AG10803 (cell line): ENCODE measurements at places on chromosomes 12 and 14.
A peak's percentile ranks its signal among the peaks of the same experiment; 100 is the strongest.

DNA sequence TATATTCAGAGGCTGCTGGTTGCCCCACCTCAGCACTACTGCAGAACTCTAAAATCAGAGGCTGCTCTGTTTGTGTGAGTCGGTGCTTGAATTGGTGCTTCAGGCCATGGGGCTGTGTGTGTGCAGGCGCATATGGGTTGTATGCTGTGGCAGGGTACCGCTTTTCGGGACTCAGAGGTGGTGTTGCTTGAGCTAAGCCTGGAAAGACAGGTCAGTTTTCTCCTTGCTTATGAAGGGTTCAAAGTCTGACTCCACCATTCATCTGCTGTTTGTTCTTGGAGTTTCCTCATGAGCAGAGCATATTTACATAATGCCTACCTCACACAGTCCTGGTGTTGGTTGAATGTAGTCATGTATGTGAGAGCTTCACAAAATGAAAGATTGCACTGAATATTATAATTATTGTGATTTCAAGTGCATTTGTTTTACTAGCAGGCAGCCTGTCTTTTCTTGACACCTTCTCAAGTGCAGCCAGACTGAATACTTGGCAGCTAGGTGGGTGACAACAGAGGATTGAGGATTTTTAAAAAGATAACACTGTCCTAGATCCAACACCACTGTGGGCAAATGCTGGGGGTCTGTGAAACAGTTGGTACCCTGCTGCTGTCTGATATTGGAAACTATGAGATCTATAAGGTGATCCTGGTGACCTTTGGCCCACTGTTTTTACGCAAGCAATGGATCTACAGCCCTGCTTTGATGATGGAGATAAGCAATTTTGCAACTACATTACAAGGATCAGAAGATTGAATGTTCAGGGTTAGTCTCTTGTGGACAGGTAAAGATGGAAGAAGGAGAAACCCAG, 1.0 kb upstream of the ANG start:
- DNase-seq, result no peak

DNA sequence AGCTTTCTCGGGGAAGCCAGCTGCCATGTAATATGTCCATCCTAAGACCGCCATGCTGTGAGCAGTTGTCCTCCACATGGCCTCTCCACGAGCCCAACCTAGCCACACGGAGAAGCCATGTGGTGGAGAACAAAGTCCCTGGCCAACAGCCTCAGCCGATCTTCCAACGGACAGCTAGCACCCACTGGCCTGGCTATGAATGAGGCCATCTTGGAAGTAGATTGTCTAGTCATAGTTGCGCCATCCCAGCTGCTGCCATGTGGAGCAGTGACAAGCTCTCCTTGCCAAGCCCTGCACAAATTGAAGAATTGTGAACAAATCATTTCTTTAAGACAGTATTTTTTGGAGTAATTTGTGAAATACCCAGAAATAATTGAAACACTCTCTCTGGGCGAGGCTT, 49.3 kb upstream of the USP44 start:
- peak; percentile 25 for DNase-seq

DNA sequence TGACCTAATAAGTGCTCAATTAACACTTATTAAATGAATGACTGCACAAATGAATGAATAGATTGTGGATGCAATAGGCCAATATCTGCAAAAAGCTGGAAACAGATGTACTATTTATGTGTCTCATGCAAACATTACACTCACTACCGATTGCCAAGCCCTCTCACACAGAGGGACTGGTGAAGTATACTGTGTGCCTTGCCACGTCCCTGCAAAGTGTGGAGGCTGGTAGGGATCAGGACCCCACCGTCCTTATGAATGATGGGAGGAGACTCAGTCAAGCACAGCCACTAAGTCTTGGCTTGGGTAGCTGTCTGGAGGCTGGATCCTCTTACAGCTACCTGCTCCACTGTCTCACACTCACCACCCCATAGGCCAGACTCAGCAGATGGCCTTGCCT, 3.9 kb upstream of the TUNAR start:
- no peak for DNase-seq

DNA sequence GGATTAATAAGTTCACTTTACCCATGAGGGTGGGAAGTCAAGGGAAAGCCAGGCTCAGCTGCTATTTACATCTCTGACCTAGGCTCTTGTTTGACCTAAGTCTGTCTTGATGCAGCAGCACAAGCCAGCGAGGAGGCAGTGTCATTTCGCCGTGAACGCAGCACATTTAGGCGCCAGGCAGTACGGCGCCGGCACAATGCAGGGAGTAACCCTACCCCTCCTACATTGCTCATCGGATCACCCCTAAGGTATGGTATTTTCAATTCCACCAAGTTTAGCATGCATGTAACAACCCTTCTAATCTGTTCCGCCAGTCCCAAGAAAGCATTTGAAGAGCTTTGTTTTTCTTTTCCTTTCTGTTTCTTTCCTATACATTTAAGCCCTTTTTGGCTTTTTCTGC, 81.2 kb downstream of the PCNX1 start:
- no peak for DNase-seq

DNA sequence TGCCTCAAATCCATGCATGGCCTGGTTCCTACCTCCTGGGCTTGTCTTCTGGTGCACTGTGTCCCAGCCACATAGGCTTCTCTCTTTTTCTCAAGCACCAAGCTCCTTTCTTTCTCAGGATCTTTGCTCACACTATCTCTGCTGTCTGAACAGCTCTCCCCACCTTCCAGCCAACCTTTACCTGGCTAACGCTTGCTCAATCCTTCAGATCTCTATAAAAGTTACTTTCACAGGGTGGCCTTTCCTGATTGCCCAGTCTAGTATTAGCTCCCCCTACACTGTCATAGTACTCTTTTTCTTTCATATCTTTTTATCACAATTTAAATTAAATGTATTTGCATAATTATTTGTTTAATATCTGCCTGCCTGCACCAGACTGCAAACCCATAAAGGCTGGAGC, 3.8 kb downstream of the PARP11 start:
- no peak for DNase-seq

DNA sequence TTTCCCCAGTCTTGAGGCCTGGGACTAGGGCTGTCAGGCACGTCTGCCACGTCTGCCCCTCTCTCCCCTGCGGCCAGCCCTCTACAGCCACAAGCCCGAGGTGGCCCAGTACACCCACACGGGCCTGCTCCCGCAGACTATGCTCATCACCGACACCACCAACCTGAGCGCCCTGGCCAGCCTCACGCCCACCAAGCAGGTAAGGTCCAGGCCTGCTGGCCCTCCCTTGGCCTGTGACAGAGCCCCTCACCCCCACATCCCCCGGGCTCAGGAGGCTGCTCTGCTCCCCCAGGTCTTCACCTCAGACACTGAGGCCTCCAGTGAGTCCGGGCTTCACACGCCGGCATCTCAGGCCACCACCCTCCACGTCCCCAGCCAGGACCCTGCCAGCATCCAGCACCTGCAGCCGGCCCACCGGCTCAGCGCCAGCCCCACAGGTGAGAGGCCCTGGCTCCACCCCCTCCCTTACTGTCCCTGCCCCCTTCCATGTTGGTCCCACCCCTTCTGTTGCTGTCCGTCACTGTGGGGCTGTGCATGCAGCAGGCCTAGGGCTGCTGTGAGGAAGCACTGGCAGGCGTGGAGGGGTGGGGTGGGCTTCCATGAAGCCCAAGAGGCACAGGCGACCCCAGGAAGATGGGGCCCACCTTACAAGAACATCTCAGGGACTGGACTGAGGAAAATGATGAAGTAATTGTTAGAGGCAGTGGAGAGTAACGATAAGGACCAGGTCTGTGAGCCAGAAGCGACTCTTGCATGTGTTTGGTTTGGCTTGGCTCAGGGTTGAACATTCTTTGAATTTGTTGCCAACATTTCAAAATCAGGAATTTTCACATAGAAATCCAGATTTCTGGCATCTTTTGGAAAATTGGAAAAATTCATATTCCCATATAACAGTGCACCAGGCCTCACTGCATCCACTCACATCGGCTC, 16.8 kb downstream of the C12orf43 start:
- peak; percentile 56 for DNase-seq

- DNase-seq, result no peak
Observed at GRCh38 chr12:11621797-11622423, 27.6 kb upstream of the ETV6 start.

DNA sequence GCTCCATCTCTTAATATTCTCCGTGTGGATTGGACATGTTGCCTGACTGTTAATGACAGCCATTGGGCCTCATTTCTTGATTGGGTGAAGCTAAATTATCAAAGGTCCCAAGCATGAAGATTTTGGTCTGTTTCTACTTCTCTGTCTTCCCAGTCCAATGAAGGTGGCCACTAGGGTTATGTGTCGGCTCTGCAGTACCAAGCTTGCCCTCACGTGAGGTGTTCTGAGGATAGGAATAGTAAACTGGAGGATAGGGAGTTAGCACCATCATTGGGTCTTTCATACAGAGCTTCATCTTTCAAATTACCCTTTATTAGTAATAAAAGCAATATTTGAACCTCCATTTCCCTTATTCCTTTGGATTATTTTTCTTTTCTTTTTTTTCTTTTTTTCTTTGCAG, 21.9 kb upstream of the BICD1 start:
- DNase-seq, result no peak

- DNase-seq, result no peak
Observed at GRCh38 chr12:50584135-50584534, 79.3 kb downstream of the DIP2B start.

- DNase-seq, result no peak
Observed at GRCh38 chr14:70595443-70596185, 4.8 kb downstream of the MED6 start.

- DNase-seq, result no peak
Observed at GRCh38 chr12:49882248-49882850, 21.4 kb downstream of the FAIM2 start.

DNA sequence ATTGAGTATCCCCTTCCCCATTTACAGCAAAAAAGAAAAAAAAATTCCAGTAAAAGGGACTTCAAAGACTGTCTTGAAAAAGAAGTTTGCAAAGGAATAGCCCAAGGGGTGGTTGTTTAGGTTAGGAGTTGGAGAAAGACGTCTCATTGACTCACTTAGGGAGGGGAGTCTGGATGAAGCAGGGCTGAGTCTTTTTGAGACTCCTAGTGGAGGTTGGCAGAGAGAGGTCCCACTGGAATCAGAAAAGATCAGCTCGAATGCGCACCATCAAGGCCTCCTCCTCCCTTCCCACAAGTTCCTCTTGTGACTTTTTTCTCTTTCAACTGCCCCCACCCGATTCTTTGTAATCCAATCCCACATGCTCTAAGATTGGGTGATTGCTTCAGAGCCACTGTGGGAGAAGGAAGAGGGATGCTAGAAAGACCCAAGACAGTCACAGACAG, 1.9 kb downstream of the ARHGEF40 start:
- peak; percentile 86 for DNase-seq

DNA sequence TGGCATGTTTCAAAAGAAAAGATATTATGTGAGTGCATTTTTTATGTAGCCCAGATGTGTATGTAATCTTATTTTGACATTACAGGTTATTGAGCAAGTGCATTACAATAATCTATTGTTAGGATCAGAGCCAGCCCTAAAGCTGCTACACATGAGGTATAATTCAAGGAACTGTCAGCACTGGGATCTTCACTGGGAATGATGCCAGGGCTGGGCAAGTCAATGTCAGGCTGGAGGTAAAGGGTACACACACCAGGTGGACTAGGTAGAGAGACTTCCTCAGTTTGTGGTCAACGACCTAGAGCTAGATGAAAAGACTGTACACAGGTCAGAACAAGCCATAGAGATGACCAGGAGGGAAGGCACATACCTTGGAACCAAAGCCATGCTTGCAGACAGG, 15.4 kb downstream of the TRIM9 start:
- DNase-seq, result peak; percentile 9

DNA sequence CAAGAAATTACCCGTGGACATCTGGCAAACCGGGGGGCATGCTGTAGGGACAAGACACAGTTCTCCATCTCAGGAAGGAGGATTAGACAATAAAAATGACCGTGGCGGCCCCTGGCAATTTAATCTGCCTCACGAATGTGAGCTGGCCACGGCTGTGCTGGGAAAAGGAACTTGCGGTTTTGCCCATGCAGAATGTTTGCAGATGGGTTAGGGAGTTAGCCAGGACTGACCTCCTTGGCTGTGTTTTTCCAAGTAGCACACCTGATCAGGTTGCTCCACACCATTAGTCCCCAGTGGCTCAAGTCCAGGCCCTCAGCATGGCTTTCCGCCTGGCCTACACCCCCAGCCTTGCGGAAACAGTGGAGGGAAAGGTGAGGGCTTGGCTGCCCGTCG, 20.8 kb downstream of the TPCN1 start:
- peak; percentile 86 for DNase-seq

DNA sequence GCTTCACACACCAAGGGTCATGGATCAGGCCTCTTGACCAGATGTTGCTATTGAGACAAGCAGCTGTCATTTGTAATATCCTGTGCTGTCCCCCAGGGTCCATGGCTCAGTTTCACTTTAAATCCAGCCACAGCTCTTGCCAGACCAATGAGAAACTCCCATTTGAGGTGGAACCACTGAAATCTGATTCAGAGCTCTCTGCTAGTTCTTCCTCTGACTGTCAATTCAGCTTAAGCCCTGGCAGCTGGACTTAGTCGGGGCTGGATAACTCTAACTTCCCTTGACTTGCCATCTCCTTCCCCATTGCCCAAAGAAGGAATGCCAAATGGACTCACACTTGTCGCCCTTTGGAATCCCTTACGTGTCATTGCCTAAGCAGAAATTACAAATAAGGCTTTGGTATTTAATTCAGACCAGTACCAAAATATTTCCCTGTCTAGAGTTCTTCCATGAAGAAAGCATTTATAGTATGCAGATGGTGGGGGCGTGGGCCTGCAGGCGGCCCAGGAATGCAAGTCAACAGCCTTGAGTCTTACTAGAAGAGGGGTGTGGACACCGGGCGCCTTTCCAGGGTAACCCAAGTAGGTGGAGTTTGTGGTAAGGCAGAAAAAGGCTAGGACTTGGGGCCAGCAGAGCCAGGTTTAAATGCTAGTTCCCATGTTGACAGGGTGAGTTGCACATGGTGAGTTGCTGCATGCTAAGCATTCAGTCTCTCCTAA, 96.9 kb upstream of the TMPO start:
- peak; percentile 100 for DNase-seq

- DNase-seq, result no peak
Observed at GRCh38 chr14:24077086-24077485, 5.7 kb downstream of the CPNE6 start.

DNA sequence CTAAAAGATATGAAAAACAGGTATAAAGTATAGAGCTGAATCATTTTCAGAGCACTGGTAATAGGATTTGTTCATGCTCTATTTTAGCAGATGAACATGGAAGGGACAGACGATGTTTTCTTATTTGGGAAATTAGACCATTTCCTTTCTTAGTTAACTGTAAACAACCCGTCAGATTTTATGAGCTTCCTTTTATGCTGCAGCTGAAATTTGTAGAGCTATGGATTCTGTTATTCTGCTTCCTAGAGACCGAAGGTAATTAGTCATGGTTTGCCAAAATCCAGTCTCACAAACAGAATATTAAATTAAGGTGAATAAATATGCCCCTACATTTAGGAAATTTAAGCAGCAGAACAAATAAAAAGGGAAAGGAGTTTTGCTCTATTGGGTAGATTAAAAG, 180.2 kb upstream of the SYT1 start:
- no peak for DNase-seq
